ENCODE measurements at places on chromosomes 1 and 21. TPM values are rescaled to one million over a fixed set of nuclear protein-coding genes. Genes with fewer than 3 reads are reported as not detected.

The COL9A2 gene
- total RNA-seq = 2.1 TPM

The USH2A gene
- under 0.01 TPM for total RNA-seq

The HMGCS2 gene
- not detected for total RNA-seq

The PRELP gene
- total RNA-seq = 4.9 TPM

The PKNOX1 gene
- total RNA-seq = 12.2 TPM

The KCNA2 gene
- under 0.01 TPM for total RNA-seq

The LRRC53 gene
- total RNA-seq = not detected

Data from fibroblast of lung (primary cell).